ENCODE measurements at places on chromosomes 1 and 21.

DNA sequence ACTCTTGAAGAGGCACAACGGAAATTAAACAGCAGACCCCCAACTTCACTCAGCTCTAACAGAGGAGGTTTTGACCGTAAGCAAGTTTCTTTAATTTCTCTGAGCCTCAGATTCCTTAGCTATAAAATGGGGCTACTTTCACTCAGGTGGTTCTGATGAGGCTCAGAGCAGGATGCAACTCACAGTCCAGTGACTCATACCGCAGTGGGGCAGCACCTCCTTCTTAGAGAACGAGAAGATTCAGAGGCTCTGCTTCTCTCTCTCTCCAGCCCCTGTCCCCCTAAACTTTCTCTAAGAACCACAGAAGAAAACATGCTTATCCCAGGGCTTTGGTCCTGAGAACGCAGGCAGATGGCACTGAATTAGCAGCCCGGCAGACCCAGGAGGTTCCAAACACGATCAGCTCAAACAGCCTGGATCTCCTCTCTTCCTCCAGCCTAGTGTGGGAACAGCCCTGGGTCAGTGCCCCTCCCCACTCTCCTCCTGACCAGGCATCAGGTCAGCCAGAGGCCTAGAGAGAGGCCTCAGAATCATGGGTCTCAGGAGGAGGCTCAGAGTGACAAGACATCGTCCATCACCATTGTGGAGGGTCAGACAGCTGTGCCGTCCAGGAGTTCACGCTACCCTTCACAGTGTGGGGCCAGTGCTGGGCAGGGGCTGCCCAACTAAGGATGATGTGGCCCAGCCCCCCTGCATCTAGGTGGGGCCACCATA is 433.0 kb downstream of the PTPRU start:
- DNase-seq, result peak; percentile 0

GRCh38 chr1:241423541-241424479 is 66.8 kb upstream of the RGS7 start:
- DNase-seq, result no peak

DNA sequence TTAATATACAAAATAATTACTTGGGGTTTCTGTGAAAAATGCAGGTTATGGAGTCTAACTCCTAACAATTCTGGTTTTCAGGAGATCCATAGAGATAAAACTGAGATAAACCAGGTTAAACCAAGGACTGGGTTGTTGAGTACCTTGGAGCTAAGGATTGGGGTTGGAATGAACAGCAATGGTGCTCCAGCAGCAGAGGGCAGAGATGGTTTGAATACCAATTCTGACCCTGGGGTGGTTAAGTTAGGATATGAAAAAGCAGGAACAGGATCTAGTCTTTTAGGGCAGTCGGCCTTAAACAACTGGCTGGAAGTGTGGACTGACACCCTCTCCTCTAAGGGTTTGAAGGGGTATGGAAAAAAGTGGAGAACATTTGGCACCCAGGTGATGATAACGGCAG is 53.0 kb downstream of the UROD start:
- no peak for DNase-seq

DNA sequence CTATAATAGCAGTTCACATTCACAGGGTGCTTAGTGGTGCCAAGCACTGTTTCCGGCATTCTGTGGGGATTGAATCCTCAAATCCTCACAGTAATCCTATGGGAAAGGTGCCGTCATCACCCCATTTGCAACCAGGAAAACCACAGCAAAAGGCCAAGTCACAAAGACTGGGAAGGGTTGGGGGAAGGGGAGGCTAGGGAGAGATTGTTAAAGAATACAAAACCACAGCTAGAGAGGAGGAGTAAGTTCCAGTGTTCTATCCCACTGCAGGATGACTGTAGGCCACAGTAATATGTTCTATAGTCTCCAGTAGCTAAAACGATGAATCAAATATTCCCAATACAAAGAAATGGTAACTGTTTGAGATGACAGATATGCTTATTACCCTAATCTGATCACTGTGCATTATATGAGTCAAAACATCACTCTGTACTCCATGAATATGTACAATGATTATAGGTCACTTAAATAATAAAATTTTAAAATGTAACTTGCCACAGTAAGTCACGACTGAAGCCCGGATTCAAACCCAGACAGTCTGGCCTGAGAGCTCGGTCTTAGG is 256.8 kb downstream of the TOMM20 start:
- no peak for DNase-seq

DNA sequence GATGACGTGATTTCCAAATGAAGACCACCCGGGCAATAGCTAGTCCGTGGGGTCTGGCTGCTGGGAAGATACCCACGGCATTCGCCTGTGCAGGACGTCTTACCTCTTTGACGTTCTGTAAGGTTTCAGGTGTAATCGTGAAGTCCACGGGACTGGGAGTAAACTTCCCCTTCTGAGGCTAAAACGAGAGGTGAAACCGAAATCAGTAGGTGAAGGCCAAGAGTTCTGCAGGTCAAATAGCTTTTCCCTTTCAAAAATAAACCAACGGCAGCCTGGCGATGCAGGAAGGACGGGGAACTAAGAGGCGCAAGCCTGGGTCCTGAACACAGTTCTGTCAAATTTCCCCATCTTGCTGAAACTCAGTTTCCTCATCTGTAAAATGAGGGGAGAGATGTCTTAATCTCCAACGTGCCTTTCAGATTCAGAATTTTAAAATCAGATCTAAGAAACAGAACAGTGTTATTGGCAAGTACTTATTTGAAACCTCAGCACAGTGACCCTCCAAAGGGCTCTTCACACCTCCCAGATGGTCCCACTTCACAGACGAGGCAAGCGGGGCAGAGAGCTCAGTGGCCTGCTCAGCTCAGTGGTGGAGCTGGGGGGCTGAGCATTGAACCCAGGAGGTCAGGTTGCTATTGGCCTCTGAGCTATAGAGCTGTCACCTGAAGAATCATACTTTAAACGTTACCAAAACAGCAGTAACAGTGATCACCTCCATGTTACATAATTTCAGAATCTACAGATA is 34.7 kb downstream of the VPS26C start:
- no peak for DNase-seq

GRCh38 chr1:62800825-62801306 is 16.9 kb downstream of the ATG4C start:
- no peak for DNase-seq

DNA sequence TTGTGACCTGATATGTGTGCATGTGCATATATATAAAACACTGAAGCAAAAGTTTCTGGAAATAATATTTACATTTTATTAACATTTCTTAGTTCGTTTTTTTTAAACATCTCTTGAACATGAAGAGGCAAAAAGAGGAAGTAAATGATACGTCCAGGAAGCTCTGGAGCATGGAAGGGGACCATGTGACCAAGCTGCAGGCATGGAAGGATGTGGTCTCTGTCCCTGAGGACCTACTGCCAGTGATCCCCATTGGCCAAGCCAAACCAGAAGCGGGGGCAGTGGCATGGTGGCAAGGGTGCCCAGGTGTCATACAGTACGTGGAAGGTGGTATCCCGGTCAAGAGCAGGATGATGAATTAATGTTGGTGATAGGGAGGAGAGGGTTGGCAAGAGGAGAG is 268.3 kb upstream of the PROX1 start:
- no peak for DNase-seq

DNA sequence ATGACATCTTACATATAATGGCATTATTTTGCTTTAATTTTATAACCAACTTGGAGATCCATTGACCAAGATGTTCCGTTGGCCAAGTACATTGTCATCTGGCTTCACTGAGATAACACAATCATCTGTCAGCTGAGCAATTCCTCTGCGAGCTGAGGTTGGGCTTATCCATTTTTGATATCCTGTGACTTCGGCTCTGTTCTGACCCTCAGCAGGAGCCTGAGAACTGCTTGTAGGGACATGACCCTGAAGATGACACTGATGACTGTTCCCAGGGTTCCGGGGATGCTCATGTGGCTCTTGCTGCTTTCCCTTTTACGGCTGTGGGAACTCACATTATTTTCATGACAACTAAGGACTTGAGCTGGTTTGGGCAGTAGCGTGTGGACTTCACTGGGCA is 51.2 kb downstream of the TLR5 start:
- DNase-seq, result no peak

DNA sequence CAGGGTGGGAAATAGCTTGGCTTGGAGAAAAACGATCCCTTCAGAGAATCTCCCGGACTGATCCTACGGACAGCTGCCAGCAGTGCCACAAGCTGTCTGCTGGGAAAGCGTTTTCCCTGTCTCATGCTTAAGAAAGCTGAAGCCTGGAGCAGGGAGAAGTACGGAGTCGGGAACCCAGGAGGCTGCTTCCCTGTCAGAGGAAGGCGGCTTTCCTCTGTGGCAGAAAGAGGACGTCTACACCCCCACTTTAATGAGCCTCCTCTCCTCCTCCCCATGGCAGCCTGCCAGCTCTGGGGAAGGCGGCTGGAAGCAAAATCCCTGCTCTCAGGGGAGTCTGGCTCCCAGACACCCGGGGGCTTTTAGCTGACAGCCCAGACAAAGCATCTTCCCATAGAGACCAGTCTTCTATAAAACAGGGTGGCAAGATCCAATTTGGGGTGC is 7.3 kb downstream of the KIF21B start:
- no peak for DNase-seq

- DNase-seq, result no peak
Observed at GRCh38 chr1:216641669-216642460, 81.4 kb downstream of the ESRRG start.

DNA sequence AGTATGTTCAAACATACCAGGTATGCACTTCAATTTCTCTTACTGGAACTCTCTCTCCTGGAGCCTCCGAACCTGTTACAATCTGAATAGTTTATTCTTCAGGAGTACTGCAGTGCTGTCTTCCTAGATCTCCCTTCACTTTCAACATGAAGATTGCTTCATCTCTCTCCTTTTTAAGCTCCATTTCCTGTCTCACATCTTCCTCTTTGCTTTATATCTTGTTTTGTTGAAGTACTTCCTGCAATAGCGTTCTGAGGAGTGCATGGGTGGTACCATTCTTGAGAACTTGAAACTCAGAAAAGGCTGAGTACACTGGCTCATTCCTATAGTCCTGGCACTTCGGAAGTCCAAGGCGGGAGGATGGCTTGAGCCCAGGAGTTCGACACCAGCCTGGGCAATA is 15.7 kb upstream of the C1orf146 start:
- no peak for DNase-seq

DNA sequence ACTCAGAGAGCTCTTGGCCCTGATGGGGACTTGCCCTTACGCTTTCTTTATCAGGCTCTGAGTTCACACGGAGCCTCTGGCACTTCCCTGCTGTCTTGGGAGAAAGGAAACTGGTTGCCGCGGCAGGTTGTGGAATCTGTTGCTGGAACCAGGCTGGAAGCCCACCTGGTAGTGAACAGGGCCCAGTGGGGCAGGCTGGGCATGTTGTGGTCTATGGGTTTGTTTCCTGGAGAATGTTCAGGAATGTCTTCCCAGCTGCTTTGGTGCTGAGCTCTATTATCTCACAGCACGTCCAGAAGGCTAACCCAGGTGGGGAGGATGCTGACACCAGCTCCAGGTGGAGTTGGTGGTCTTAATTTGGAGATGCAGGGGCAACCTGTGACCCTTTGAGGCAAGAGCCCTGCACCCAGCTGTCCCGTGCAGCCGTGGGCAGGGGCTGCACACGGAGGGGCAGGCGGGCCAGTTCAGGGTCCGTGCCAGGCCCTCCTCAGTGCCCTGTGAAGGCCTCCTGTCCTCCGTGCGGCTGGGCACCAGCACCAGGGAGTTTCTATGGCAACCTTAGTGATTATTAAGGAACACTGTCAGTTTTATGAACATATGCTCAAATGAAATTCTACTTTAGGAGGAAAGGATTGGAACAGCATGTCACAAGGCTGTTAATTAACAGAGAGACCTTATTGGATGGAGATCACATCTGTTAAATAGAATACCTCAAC is 33.3 kb upstream of the TDRD10 start:
- no peak for DNase-seq

- DNase-seq, result no peak
Observed at GRCh38 chr1:171754971-171755370, 13.1 kb upstream of the VAMP4 start.

DNA sequence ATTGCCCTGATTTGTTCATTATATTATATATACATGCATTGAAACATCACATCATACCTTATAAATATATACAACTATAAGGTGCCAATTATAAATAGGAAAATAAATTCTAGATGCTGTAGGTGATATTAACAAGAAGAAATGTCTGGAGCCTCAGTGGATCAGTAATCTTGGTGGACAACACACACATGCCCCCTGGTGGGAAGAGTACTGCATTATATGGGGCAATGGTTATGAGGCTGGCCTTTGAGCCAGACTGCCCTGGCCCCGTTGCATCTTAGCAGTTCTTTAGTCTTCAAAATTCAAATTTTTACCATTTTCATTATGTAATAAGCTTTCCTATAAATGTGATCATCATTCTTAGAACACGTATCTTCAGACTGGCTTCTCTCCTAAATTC is 335.0 kb upstream of the GREM2 start:
- DNase-seq, result no peak

DNA sequence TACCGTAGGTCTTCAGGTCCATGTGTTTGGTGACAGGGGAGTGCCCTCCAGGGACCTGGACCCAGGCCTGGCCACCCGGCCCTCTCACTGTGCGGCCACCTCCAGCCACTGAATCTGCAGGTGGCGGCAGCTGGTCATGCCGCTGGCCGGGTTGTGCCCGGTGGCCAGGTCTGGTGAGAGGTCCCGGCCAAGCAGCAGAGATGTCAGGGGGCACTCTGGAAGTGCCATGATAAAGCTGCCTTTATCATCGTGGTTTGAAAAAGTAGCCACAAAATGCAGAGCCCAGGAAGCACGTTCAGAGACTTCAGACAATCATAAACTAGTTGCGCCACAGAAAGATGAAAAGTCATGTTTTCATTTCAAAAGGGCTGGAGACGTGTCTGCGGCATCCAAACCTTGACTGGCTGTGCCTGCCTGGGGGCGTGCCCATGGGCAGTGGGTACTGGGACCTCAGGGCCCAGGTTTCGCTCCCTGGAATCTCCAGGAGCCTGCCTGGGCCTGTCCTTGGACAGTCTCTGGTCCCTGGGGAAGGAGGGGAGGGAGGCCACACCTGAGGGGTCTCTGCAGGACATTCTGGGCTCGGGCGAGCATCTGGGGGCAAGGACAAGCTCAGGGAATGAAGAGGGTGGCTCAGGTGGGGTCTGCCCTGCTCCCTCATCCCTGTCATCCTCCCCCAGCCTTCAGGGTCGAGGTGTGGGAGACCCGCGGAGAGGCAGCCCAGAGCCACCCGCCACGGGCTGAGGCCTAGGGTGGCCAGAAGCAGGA is 44.9 kb downstream of the COL18A1 start:
- no peak for DNase-seq

DNA sequence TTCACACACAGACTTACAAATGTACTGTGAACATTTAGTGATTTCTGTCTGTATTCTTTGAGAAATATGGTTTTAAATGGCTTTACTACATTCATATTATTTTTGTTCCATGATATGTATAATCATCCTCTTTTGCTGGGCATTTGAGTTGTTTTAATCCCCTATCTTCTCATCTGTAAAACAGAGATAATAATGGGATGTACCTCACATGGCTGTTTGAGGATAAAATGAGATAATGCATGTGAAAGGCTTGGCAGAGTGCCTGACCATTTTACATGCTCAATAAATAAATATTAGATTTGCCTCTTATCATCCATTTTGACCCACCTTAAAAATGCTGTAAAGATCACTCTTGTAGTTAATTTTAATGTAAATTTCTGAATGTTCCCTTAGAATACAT is 197.2 kb downstream of the C1orf94 start:
- no peak for DNase-seq
